ENCODE measurements at places on chromosomes 6 and 20.

GRCh38 chr6:108438918-108439317 lies 121.8 kb upstream of the FOXO3 start:
- DNase-seq = no peak

DNA sequence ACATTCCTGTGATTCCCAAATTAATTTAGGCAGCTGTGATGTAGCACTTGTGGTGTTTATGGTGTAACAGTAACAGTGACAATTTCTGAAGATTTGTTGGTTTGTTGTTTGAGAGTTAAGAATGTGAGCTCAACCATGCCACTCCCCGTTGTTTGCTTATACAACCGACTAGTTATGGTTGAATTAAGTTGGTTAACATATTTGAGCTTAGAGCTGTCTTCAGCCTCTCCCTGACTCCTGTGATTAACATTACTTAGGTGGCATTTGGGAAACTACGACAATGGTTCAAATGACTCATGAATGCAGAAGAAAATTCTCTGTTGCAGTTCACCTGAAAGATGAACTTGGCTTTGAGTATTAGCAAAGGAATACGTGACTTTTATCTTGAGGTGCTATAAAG lies 35.9 kb upstream of the PRL start:
- no peak for DNase-seq

GRCh38 chr6:19665613-19665909 lies 171.6 kb upstream of the ID4 start:
- DNase-seq = no peak

GRCh38 chr20:34350095-34350494 lies 13.0 kb upstream of the ITCH start:
- DNase-seq = no peak

- no peak for DNase-seq
These were observed at the start of gene WFDC10B for GRCh38 chr20:45704969-45705637. Gene WFDC10B, minus strand, starts transcription at chr20:45705019. Its CDS starts 19,027 bp downstream, at chr20:45685992.

- DNase-seq = no peak
These were observed 27.0 kb upstream of the ETV7 start for GRCh38 chr6:36414481-36414880.

- DNase-seq = no peak
These were observed 153.7 kb upstream of the PTPN1 start for GRCh38 chr20:50356525-50356885.

- no peak for DNase-seq
These were observed 200.1 kb downstream of the HIVEP2 start for GRCh38 chr6:142744836-142745235.

GRCh38 chr6:40556881-40557280 lies 30.3 kb downstream of the LRFN2 start:
- no peak for DNase-seq

- DNase-seq = no peak
These were observed 25.2 kb downstream of the PYGB start for GRCh38 chr20:25273046-25273445.

GRCh38 chr6:43972913-43973300 lies 154.3 kb downstream of the MRPL14 start:
- no peak for DNase-seq

DNA sequence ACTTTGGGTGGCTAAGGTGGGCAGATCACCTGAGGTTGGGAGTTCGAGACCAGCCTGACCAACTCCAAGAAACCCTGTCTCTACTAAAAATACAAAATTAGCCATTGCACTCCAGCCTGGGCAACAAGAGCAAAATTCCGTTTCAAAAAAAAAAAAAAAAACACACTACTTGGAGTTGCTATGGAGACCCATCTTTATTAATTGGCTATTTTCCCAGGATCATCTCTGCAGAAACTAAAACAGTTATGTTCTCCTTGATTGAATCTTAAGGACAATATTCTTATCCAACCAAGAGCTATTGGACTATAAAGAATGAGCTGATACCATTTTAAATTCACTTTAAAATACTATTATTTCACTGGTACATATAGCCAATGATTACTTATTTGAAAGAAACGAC lies 14.7 kb downstream of the AKIRIN2 start:
- DNase-seq = no peak

Measured in esophagus squamous epithelium (tissue), 5 donors.